ENCODE measurements at places on chromosomes 1 and 21. TPM values are rescaled to one million over a fixed set of nuclear protein-coding genes. Genes with fewer than 3 reads are reported as not detected.

The HCN3 gene
- total RNA-seq: 13.6 TPM

The KRTAP19-1 gene
- not detected for total RNA-seq

The ADORA1 gene
- 0.16 TPM for total RNA-seq

The REN gene
- total RNA-seq: not detected

The SPRR1B gene
- total RNA-seq: not detected

Measured in progenitor cell of endocrine pancreas (in vitro differentiated cells).